ENCODE measurements at places on chromosomes 13 and 19.

GRCh38 chr19:45972081-45972946, 1.4 kb downstream of the NOVA2 start:
- ATAC-seq: no peak

GRCh38 chr19:10838377-10838776, 2.4 kb upstream of the TMED1 start:
- no peak for ATAC-seq

GRCh38 chr13:57191667-57192066, 24.7 kb downstream of the PRR20E start:
- ATAC-seq: no peak

DNA sequence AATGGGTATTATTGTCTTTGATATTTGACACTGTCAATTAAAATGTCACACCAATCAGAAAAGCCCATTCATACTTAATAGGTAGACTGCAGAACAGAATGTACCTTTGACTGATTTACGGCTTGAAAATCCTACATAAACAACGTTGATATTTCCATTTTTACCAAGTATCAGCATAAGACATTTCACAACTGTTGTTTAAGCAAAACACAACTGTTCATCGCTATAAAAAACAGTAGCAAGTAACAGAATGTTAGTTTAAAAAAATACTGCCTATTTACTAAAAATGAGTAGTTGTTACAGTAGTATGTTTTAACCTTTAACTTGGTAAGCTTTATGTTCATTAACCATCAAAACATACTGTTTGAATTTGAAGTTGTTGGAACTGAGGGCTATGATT, 1096.6 kb downstream of the PCDH17 start:
- no peak for ATAC-seq

DNA sequence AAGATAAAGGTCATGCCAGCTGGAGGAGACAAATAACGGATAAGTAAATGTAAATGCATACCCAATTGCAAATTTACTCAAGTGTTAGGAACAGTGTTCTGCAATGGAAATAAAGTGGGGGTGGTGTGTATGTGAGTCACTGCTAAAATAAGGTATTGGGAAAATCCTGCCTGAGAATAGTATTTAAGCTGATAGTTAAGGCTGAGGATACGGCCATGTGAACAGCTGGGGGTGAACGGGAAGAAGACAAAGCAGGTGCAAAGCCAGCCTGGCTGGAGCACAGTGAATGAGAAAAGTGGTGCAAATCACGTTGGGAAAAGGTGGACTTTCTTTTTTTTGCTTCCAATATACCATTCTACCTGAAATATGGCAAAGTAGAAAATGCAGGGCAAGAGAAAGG, 242.4 kb upstream of the SLC10A2 start:
- ATAC-seq: no peak

- no peak for ATAC-seq
These were observed 6.3 kb downstream of the IFI30 start for GRCh38 chr19:18179957-18180356.

DNA sequence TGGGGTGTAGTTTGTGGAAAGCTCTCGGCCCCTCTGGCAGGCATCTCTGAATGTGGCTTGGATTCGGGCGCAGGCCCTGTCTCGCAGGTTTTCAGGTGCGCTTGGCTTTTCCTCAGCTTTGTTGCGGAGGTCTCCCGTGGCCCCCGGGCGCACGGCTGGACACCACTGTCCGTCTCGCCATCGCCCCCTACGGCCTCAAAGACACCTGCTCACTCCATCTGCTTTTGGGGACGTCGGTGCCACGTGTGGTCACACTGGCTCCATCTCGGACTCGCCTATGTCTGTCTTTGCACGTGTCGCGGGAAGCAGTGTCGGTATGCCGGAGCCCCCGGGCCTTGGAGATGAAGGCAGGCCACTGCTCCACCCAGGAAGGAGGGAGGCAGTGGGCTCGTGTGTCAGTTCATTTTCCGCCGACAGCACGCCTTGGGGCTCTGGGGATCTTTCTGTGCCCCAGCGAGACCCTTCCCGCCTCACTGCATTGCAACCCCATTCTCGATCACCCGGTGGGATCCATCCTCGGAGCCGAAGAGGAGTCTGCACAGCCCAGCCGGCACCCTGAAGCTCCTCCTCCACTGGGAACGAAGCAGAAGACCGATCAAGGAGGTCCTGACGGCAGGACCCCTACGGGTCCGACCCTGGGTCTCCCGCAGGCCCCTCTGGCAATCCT, 42.1 kb downstream of the ZNF146 start:
- peak; percentile 45 for ATAC-seq

DNA sequence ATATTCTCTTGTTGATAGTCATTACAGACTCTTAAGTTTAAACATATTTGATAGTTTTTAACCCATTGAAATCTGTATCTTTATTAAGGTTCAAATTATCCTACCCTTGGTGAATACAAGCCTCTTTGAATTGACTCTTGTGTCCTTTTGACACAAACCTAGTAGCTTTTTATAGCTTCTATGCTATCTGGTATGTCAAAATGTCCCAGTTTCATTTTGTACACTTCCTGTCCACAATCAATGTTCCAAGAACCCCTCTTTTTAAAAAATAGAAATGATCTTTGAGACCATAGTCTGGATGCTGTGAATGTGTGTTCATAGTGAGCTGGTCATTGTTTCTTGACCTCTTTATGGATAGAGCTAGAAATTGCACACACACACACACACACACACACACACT, 39.2 kb upstream of the FGF14 start:
- no peak for ATAC-seq

DNA sequence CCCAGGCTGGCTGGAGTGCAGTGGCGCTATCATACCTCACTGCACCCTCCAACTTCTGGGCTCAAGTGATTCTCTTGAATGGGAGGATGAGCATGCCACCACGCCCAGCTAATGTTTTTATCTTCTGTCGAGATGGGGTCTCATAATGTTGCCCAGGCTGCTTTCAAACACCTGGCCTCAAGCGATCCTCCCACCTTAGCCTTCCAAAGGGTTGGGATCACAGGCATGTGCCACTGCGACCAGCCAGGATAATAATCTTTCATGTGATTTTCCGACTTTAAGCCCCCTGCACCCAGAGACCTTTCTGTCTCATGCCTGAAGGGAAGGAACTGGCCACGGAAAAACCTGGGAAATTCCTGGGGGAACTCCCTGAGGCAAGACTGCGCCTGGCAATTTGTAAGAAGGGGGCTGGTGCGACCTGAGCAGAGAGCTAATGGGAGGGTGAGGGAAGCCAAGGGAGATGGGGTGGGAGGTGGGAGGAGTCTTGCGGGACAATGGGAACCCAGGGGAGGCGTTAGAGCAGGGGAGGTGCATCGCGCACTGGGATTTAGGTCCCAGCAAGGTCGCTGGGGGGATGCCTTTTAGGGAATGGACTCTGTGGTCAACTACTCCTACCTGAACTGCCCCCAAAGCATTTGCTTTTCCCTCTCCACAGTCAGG, 1.2 kb upstream of the CCDC124 start:
- no peak for ATAC-seq

Data from SK-N-SH treated with all-trans-retinoic acid at 6 μM for 48 hours (cell line).